ENCODE measurements at places on chromosomes 12 and 14.

DNA sequence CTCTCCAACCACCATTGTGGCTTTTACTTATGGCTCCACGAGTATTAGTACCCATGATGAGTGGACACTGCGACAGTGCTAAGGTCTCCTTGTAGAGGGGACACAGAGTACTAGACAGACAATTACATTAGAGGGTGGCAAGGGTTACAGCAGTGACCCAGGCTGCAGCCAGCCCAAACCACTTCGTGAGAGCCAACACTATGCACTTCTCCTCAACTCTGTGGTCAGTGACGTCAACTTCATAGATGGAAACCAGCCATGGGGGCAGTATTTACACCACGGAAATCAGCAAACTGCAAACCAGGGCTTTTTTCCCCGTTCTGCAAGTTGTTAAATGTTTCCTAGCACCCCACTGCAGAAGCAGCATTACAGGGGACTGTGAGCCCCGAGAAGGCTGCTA lies 61.6 kb upstream of the ZFP36L1 start:
- no peak for DNase-seq

DNA sequence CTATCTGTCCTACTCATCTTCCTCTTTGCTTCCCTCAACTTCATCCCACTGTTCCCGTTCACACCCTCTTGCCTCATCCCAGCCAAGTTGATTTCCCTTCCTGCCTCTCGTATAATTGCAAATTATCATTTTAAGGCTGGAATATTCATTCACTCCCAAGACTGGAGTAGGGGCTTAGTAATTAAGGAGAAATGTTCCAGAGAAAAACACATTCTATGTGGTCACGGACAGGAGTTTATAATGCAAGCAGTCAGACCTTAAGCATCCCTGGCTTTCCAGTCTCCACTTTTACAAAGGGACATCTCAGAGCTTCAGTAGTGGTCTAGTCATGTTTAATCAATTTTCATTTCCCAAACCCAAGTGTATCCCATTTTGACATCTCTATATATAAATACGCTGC lies 54.9 kb downstream of the TMEM132D start:
- no peak for DNase-seq

GRCh38 chr12:27399074-27399473 lies 47.5 kb upstream of the SMCO2 start:
- no peak for DNase-seq

DNA sequence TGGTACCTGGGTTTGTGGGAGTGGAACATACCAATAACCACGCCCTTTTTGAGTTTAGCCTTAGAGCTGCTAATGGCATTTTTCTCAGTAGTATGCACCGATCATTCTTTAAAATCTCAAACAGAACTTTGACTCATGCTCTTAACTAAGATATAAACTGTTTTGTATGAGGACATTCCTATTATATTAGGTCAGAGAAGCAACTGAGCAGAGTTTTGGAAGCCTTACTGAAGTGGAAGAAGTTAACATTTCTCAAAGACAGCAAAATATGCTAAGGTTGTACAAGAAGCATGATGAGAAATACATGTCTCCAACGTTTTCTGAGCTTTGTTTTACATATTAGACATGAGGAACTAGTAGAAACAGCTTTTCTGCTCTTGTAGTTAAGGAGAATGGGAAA lies 819.2 kb downstream of the FSCB start:
- no peak for DNase-seq

GRCh38 chr12:5556033-5556614 lies 124.2 kb downstream of the NTF3 start:
- peak; percentile 18 for DNase-seq

GRCh38 chr12:114265036-114265435 lies 140.9 kb downstream of the TBX5 start:
- DNase-seq = no peak

- DNase-seq = no peak
Measured at GRCh38 chr14:95157048-95157326, 342 bp downstream of the DICER1 start.

DNA sequence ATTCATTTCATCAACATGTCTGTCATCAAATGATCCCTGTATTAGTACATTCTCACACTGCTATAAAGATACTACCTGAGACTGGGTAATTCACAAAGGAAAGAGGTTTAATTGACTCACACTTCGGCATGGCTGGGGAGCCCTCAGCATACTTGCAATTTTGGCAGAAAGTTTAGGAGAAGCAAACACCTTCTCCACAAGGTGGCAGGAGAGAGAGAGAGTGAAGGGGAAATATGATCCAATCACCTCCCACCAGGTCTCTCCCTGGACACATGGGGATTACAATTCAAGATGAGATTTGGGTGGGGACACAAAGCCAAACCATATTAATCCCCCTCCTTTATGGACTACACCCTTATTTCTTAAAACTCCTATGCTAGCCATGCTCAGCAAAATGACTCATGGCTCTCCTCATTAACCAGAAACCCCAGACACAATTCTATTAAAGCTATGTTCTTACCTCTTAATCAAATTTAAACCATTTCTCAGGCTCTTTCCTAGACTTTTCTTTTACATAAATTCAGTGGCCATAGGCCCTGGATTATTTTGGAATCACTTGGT lies 932.3 kb downstream of the FLRT2 start:
- no peak for DNase-seq

GRCh38 chr12:28963554-28963953 lies 185.5 kb upstream of the FAR2 start:
- no peak for DNase-seq

- no peak for DNase-seq
Measured at GRCh38 chr12:15732341-15733061, 56.7 kb downstream of the EPS8 start.
